Hematopoietic multipotent progenitor cell treated with erythropoietin and hydrocortisone succinate and interleukin-3 and kit ligand, for 6 days (in vitro differentiated cells): ENCODE measurements at places on chromosomes 7 and 10.

DNA sequence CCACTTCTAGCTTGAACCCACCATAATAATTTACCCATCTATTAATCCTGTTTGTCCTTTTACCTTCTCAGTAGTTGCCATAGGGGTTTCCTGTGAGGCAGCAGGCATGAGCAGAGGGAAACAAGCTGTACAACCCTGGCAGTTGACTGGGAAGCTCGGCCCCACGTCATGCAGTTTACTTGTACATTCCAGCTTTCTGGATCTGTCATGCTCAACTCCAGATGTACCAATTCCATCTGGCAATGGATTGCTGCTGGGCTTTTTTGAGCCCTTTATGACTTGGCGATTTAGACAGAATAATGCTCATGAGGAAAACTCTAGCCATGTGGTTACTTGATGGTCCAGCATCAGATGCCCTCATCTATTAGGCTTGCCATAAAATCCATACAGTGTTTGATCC lies 112.5 kb downstream of the GNAI1 start:
- no peak for DNase-seq

DNA sequence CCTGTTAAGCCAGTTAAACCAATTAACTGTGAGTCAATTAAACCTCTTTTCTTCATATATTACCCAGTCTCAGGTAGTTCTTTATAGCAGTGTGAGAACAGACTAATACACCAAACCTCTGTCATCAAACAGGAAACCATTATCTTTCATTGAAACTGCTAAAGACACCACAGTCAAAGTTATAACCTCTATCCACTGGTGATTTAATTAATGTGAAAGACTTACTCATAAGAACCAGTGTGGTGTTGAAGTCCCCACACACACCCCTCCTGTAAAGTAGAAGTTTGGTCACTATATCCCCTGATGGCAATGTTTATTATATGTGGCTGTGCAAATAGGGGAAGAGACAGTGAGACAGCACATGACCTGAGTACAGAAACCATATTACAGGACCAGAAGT lies 228.1 kb downstream of the NEBL start:
- no peak for DNase-seq

DNA sequence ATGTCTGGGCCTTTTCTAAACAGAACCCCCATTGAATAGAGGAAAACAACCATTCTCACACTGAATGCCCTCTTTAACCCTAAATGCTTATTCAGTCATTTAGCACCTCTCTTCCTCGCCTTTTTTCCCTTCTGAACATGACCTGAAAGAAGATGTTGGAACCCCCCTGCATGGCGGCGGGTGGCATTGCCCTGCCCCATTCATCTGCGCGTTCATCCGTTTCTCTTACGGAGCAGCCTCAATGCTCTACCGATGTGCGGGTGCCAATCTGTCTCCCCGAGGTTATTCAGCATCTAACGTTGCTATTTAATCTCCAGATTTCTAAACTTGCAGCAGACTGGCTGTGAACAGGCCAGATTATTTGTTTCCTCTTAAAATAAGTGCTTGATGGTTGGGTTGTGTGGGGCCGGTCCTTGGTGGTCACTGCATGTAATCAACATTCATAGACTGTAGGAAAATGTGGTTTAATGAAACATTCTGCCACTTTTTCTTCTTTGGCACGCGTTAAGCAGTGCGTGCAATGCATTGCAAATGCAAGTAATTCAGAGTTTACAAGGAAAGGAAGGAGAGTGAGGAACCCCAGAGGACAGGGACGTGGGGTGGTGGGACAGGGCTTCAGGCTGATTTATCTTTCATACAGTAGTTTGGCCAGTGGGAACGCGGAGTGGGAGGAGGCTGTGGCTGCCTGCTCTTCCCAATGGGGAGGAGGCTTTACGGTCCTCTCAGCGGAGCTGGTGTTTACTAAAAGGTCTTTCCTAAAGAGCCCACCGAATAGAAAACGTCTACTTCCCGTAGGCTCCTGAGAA lies 286.7 kb downstream of the DPP6 start:
- DNase-seq: no peak

DNA sequence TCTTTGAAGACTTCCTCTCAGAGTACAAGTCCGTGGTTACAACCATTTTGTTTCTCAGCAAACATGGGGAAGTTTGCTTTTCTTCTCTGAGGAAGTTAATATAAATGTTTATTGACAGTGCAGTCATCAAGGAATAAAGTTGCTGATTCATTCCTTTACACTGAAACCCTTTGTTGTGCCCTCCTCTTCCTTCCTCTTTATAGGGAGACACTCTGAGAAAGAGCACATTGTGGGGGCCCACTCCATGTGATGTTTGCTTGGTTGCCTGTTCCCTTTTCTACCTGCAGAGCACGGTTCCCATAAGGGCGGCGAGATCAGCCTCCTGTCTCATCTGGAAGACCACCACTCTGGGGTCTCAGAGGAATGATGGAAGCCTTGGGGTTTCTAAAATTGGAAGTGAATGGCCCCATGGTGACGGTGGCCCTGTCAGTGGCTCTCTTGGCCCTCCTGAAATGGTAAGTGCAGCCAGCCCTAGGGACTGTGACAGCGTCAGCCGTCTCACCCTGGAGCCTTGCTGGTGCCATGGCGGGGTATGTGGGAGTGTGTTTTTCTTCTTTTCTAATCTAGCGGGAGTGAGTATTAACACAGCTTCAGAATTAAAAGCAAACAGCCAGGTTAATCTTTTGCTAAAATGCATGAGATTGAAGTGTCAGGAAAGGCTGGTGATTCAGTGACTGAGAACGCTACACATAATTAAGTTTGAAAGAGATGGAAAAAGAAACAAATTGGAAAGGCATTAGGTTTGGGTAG lies at the start of gene TBXAS1:
TBXAS1 (plus strand) TSS at position 240 of the 750 bp plus-strand sequence; CDS start at position 367, 127 bp downstream.
- peak; percentile 85 for DNase-seq

DNA sequence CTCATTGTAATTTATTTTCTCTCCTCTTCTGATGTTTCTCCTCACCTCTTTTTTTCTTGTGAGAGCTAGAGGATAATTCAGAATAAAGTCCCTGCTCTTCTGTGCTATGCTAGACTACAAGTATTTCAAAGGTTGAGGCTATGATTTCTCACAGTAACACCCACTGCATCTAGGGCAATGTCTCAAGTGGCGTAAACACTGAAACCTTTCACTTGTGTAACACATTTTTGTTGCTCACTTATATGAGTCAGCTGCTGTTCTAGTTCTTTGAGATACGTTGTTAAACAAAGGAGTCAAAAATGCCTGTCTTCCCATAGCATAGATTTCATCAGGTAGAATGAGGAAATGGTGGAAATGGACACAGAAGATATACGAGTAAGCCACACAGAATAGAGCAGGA lies 305.1 kb upstream of the PITRM1 start:
- no peak for DNase-seq

- no peak for DNase-seq
These were observed 16.7 kb downstream of the PSAP start for GRCh38 chr10:71834343-71834674.

GRCh38 chr10:29102636-29103035 lies 186.2 kb upstream of the LYZL1 start:
- no peak for DNase-seq

DNA sequence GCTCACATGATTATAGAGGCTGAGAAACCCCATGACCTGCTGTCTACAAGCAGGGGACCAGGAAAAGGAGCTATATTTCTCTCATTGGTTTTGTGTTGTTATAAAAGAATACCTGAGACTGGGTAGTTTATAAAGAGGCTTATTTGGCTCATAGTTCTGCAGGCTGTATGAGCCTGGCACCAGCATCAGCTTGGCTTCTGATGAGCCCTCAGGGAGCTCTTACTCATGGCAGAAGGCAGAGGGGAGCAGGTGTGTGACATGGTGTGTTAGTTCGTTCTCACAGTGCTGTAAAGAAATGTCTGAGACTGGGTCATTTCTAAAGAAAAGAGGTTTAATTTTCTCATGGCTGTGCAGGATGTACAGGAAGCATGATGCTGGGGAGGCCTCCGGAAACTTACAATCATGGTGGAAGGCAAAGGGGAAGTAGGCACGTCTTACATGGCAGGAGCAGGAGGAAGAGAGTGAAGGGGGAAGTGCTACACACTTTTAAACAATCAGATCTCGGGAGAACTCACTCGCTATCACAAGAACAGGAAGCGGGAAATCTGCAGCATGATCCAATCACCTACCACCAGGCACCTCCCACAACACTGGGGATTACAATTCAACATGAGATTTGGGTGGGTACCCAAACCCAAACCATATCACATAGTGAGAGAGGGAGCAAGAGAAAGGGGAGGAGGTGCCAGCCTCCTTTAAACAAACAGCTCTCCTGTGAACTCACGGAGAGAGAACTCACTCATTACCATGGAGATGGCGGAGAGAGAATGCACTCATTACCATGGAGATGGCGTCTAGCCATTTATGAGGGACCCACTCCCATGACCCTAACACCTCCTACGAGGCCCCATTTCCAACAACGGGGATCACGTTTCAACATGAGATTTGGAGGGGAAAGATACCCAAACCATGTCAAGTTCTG lies 133.4 kb downstream of the JCAD start:
- DNase-seq: no peak

DNA sequence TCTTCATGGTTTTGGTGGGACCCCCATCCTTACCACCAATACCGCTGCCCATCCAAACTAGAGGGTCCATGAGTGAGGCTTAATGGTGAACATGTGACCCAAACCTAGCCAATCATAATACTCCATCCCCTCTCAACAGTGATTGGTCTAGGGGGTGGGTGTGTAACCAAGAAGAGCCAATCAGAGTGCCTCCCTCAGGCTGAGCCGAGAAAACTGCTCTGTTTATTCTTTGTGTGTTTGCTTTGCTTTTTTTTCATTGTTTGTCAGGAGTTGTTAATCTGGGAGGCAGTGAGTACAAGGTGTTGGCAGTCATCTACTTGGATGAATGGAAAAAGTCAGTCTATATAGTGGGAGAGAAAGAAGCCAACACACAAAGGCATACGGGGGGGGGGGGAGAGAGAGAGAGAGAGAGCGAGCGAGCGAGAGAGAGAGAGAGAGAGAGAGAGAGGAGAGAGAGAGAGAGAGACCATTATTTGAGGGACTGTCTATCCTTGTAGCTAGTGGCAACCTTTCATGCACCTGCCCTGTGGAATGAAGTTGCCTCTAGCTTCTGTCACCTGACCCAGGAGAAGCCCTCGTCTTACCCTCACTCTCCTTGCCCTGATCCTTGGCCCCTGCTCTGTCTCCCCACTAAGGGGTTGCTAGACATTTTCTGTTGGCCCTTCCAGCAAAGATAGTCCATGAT lies 441.7 kb downstream of the TYW1 start:
- no peak for DNase-seq
